ENCODE measurements at places on chromosomes 2 and 18. TPM values are rescaled to one million over a fixed set of nuclear protein-coding genes. Genes with fewer than 3 reads are reported as not detected.
A peak's percentile ranks its signal among the peaks of the same experiment; 100 is the strongest.

The NRP2 gene
- 1.1 TPM for total RNA-seq

- no peak overlapping the region for H3K4me3 ChIP-seq
- H3K27ac ChIP-seq: no peak overlapping the region
- no peaks in the 10 kb centered on the region for H3K36me3 ChIP-seq
- peaks cover 8% of the 10 kb centered on the region for H3K4me1 ChIP-seq
- no peaks in the 10 kb centered on the region for H3K27me3 ChIP-seq
Measured at GRCh38 chr2:7681881-7682461, 764.8 kb downstream of the RNF144A start.

GRCh38 chr2:203599509-203599908 is 64.4 kb upstream of the RAPH1 start:
- H3K36me3 ChIP-seq: no peaks in the 10 kb centered on the region
- H3K27ac ChIP-seq: no peak overlapping the region
- DNase-seq: no peak
- H3K4me1 ChIP-seq: peaks cover 20% of the 10 kb centered on the region
- peaks cover 5% of the 10 kb centered on the region for H3K27me3 ChIP-seq
- no peak overlapping the region for H3K4me3 ChIP-seq

DNA sequence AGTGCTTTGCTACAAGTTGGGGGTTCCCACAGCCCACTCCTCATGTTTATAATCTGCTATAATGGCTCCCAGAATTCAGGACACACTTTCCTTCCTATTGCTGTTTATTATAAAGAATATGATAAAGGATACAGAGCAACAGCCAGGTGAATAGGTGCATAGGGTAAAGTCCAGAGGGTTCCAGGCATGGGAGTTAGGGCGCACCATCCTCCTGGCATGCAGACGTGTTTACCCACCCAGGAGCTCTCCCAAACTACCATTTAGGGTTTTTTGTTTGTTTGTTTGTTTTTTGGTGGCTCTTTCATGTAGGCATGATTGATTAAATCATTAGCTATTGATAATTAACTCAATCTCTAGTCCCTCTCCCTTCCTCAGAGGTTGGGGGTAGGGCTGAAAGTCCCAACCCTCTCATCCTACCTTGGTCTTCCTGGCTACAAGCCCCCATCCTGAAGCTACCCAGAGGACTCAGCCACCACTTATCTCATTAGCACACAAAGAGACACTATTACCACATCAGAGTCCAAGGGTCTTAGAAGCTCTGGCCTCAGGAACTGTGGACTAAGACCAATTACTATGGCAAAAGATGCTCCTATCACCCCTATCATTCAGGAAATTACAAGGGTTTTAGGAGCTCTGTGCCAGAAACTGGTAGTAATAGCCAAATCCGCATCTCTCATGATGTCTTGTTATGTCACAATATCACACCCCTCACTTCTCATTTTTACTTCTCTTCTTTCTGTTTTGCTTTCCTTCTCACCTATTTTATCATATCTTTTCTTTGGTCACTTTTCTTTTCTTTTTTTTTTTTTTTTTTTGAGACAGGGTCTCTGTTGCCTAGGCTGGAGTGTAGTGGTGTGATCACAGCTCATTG is 154.9 kb upstream of the TTC39C start:
- no peak for DNase-seq
- H3K4me3 ChIP-seq: no peak overlapping the region
- H3K36me3 ChIP-seq: peaks cover 4% of the 10 kb centered on the region
- H3K27me3 ChIP-seq: no peaks in the 10 kb centered on the region
- H3K4me1 ChIP-seq: peaks cover 31% of the 10 kb centered on the region

- DNase-seq: no peak
- H3K4me1 ChIP-seq: no peaks in the 10 kb centered on the region
- no peak overlapping the region for H3K4me3 ChIP-seq
- H3K27ac ChIP-seq: no peak overlapping the region
- no peaks in the 10 kb centered on the region for H3K36me3 ChIP-seq
- H3K27me3 ChIP-seq: peaks cover 8% of the 10 kb centered on the region
Measured at GRCh38 chr2:215036314-215036713, 102.1 kb downstream of the ABCA12 start.

DNA sequence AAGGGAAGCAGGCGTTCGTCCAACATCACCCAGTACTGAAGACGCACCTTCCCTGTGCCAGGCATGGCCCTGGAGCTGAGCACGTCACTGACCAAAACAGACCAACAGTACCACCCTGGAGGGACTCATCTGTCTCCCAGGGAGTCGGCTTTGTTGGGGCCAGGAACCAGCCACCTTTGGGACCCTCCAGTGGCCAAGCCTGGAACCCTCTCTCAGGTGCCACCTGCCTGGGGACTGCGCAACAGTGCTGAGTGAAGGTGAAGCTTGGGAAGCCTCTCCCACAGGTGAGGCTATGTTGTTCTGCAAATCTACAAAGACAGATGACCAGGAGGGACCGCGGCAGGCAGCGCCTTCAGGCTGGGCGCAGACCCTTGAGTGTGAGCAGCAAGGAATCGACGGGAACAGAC is 91.4 kb upstream of the OTOS start:
- no peak overlapping the region for H3K27ac ChIP-seq
- no peaks in the 10 kb centered on the region for H3K4me1 ChIP-seq
- no peak for DNase-seq
- H3K27me3 ChIP-seq: peaks cover 15% of the 10 kb centered on the region
- H3K4me3 ChIP-seq: no peak overlapping the region

- H3K27me3 ChIP-seq: no peaks in the 10 kb centered on the region
- no peak overlapping the region for H3K4me3 ChIP-seq
- DNase-seq: no peak
- H3K27ac ChIP-seq: no peak overlapping the region
Measured at GRCh38 chr2:234258562-234259141, 208.2 kb downstream of the SPP2 start.

DNA sequence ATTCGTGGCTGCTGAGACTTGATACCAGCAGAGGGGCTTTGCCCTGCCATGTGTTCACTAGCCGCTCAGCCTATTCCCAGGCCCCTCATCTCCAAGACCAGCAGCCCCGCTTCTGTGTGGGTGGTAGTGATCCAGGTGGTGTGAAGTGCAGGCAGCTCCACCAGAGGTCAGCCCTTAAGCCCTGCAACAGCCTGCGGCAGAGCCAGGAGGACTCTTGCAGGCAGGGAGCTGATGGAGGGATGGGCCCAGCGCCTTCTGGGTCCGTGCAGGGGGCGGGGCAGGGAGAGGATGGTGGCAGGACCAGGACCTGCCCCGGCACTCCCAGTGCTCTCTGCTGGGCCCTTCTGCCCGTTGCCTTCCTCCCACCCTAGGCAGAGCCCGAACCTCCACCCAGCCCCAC is 162.0 kb downstream of the SH3BP4 start:
- H3K36me3 ChIP-seq: no peaks in the 10 kb centered on the region
- no peak for DNase-seq
- H3K4me1 ChIP-seq: no peaks in the 10 kb centered on the region
- peaks cover 11% of the 10 kb centered on the region for H3K27me3 ChIP-seq
- H3K27ac ChIP-seq: no peak overlapping the region

- H3K27me3 ChIP-seq: no peaks in the 10 kb centered on the region
- no peak overlapping the region for H3K27ac ChIP-seq
- no peak for DNase-seq
- H3K36me3 ChIP-seq: no peaks in the 10 kb centered on the region
Measured at GRCh38 chr18:12777500-12777944, 74.7 kb downstream of the PSMG2 start.

DNA sequence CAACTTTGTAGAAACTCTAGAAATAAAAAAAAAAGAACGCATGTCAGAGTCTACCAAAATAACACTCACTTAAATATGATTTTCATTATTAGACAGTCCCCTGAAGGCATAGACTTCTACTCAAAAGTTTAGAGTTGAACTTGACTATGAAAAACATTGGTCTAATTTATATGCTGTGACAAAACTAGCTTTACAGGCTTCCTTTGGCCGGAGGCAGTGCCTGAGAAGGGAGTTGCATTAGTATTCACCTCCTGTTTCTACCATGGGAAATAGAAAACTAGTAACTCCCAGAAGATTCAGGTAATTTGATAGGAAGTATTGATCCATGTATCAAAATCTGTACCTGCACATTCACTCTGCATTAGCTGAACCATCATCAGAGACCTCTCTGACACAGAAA is 163.4 kb upstream of the NOSTRIN start:
- H3K27ac ChIP-seq: no peak overlapping the region
- H3K4me1 ChIP-seq: peaks cover 15% of the 10 kb centered on the region
- DNase-seq: no peak
- H3K4me3 ChIP-seq: no peak overlapping the region
- no peaks in the 10 kb centered on the region for H3K27me3 ChIP-seq
- H3K36me3 ChIP-seq: peaks cover 8% of the 10 kb centered on the region

GRCh38 chr18:10015288-10015701 is 101.5 kb downstream of the VAPA start:
- no peak for DNase-seq
- H3K27me3 ChIP-seq: no peaks in the 10 kb centered on the region
- H3K36me3 ChIP-seq: no peaks in the 10 kb centered on the region
- H3K4me1 ChIP-seq: peaks cover 6% of the 10 kb centered on the region
- no peak overlapping the region for H3K4me3 ChIP-seq

DNA sequence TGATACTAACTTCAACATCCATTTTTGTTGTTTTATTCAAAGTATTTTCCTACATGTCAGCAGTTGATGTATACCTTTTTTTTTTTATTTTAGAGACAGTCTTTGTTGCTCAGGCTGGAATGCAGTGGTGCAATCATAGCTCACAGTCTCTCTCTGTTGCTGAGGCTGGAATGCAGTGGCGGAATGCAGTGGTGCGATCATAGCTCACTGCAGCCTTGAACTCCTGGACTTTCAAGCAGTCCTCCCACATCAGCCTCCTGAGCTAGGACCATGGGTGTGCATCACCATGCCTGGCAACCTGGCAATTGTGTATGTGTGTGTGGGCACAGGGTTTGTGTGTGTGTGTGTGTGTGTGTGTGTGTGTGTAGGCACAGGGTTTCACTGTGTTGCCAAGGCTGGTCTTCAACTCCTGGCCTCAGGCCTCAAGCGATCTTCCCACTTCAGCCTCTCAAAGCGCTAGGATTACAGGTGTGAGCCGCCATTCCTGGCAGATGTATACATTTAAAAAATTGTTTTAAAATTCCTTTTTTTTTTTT is 24.8 kb downstream of the SANBR start:
- DNase-seq: no peak
- H3K27ac ChIP-seq: no peak overlapping the region
- H3K4me3 ChIP-seq: no peak overlapping the region
- no peaks in the 10 kb centered on the region for H3K27me3 ChIP-seq
- no peaks in the 10 kb centered on the region for H3K4me1 ChIP-seq

GRCh38 chr2:174777347-174778084 is 13.2 kb upstream of the CHRNA1 start:
- H3K27me3 ChIP-seq: no peaks in the 10 kb centered on the region
- H3K4me1 ChIP-seq: peaks cover 65% of the 10 kb centered on the region
- no peak for DNase-seq
- H3K4me3 ChIP-seq: no peak overlapping the region
- peak overlapping the region; percentile 93 for H3K27ac ChIP-seq
- H3K36me3 ChIP-seq: no peaks in the 10 kb centered on the region

The TMEM200C gene
- total RNA-seq: not detected

The ANKRD29 gene
- total RNA-seq: not detected

GRCh38 chr2:57798346-57798745 is 248.3 kb upstream of the VRK2 start:
- H3K27me3 ChIP-seq: no peaks in the 10 kb centered on the region
- no peak for DNase-seq
- H3K4me3 ChIP-seq: no peak overlapping the region
- H3K27ac ChIP-seq: no peak overlapping the region
- no peaks in the 10 kb centered on the region for H3K36me3 ChIP-seq

DNA sequence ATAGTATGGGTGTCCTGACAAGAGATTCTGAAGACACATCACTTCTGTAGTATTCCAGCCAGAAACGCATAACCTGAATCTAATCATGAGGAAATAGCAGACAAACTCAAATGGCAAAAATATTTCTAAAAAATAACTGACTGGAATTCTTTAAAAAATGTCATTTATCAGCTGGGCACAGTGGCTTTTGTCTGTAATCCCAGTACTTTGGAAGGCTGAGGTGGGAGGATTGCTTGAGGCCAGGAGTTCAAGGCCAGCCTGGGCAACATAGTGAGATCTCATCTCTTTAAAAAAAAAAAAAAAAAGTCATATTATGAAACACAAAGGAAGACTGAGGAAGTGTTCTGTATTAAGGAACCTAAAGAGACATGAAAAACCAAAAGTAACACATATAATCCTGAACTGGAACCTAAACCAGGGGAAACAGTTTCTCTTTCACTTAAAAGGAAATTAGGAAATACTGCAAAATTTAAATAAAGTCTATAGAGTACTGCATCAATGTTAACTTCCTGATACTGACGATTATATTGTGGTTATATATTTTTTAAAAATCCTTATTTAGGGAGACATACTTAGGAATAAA is 29.9 kb downstream of the SESTD1 start:
- H3K4me1 ChIP-seq: peaks cover 16% of the 10 kb centered on the region
- DNase-seq: no peak
- H3K4me3 ChIP-seq: no peak overlapping the region
- no peak overlapping the region for H3K27ac ChIP-seq
- H3K36me3 ChIP-seq: no peaks in the 10 kb centered on the region

- H3K4me1 ChIP-seq: no peaks in the 10 kb centered on the region
- no peak overlapping the region for H3K27ac ChIP-seq
- no peaks in the 10 kb centered on the region for H3K36me3 ChIP-seq
- H3K4me3 ChIP-seq: no peak overlapping the region
Measured at GRCh38 chr2:223095207-223095606, 43.2 kb downstream of the KCNE4 start.

DNA sequence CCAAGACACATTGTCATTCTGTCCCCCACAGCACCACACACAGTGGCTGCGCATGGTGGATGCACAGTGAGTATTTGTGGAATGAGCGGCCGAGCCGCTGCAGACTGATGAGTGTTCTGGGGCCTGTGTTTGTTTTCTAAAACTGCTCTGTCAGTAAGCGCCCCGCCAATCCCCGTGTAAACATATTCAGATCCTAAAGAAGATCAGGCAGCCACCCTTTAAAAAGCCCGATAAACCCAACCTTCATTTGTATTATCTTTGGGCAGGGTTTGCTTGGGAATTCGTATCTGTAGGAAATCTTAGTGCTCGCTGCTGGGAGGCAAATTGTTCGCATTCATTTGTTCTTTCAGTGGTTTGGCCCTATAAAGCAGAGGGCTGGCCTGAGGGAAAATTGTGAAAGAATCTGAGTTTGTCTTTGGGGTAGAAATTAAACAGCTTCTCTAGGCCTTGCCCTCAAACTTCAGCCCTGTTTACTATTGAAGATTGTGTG is 68.6 kb downstream of the TGOLN2 start:
- DNase-seq: no peak
- H3K27me3 ChIP-seq: no peaks in the 10 kb centered on the region
- H3K4me1 ChIP-seq: no peaks in the 10 kb centered on the region
- no peak overlapping the region for H3K4me3 ChIP-seq
